Suppressor macrophage (primary cell): ENCODE measurements at places on chromosomes 5 and 9.
A peak's percentile ranks its signal among the peaks of the same experiment; 100 is the strongest.

GRCh38 chr9:8917956-8918739, 1118.6 kb upstream of the DMAC1 start:
- no peak for DNase-seq

DNA sequence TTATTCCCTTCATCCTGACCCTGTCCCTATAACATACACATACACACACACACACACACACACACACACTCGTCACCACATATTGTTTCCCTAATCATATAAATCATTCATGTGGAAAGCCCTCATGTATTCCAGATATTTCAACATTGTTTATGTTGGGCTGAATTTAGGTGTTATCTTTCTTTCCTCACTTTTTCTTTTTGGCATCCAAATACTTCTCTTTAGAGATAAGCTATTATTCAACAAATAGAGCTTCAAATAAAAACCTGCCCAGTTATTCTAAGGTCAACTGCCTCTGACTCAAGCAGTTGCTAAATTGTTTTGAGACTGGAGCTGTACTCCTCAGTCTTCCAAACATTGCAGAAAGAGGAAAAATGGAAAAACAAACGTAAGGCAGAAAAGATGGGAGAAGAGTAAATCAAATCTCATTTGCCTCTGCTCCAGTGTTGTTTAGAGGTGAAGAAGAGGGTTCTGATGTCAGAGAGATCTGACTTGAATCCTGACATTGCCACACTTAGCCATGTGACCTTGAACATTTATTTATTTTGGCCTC, 215.7 kb downstream of the GAS1 start:
- no peak for DNase-seq

DNA sequence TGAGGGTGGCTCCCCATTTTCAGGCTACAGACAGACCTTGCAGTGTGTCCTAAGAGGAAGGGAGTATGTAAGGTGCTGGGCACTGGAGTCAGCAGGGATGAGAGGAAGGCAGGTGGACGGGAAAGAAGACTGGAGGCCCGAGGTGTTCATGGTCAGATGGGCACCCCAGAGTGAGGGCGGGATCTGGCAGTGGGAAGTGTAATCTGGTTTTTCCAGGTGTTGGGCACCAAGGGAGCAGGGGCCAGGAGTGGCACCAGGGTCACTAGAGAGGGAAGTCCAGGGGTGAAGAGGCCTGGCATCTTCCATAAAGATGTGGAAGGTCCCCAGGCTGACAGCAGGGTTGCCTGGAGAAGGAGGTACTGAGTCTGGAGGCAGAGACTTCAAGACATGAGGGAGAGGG, 29.7 kb downstream of the PITX1 start:
- DNase-seq: no peak

DNA sequence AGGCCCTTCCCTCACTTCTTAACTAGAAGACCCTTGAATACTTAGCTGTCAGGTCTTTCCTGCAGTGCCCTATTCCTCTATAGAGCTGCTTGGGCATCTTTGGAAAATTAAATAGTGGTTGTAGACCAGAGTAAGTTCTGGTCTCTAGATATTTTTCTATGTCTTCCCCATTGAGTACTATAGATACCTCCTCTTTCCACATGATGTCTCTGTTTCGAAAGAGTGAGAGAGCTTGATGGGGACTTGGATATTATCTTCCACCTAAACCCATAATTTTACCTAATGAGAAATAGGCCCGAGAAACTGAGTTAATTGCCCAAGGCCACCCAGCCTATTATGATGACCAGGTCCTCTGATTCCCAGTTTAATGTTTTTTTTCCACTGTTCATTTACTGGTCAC, 40.2 kb downstream of the SPEF2 start:
- no peak for DNase-seq

GRCh38 chr5:37940931-37941623, 101.2 kb upstream of the GDNF start:
- no peak for DNase-seq

GRCh38 chr9:107942856-107943255, 453.3 kb upstream of the KLF4 start:
- peak; percentile 44 for DNase-seq

- no peak for DNase-seq
Observed at GRCh38 chr5:1017056-1017455, 8.5 kb downstream of the NKD2 start.

- DNase-seq: no peak
Observed at GRCh38 chr9:128629852-128630545, 26.6 kb downstream of the DYNC2I2 start.

- no peak for DNase-seq
Observed at GRCh38 chr9:69089491-69089890, 53.9 kb downstream of the FXN start.

DNA sequence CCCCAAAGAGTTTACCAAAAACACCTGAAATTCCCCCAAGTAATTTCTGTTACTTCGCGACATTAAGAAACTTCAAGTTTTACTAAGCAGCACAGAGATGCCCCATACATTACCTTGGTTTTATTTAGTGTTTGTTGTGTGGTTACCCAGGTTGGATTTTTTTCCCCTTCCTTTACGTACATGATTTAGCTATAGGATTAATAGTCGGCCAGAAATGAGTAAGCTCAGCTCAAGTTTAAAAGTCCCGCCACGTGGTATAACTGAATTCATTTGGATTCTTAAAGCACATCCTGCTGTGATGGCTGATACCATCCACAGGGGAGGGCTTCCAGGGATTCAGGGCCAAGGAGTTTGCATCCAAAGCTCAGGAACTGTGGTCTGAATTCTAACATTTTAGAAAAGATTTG, 75.9 kb downstream of the DAP start:
- no peak for DNase-seq

DNA sequence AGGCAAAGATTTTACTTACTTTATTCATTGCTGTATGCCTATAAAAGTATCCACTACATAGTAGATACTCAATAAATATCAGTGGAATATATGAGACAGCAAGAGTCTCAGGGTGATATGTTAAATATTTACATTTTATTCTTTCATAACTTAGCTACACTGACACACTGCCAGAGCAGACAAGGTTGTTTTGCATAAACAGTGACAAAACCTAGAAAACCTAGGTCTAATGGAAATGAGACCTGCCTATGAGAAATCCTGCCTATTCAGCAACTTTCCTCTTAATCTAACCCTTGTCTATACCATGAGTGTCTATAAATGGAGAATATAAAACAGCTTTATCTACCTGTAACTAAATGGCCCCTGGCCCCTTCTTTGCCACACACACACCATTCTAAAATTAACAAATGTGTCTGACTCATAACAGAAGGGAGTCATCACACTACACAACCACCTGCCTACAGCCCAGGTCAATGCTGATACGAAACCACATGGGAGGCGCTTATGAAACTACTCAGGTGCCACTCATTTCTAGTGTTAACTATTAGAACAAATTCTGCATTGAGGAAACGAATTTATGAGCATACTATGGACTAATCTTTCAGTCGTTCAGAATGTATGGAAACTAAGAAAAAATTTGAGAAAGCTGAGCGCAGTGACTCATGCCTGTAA, 60.3 kb downstream of the UBAP2 start:
- DNase-seq: no peak

DNA sequence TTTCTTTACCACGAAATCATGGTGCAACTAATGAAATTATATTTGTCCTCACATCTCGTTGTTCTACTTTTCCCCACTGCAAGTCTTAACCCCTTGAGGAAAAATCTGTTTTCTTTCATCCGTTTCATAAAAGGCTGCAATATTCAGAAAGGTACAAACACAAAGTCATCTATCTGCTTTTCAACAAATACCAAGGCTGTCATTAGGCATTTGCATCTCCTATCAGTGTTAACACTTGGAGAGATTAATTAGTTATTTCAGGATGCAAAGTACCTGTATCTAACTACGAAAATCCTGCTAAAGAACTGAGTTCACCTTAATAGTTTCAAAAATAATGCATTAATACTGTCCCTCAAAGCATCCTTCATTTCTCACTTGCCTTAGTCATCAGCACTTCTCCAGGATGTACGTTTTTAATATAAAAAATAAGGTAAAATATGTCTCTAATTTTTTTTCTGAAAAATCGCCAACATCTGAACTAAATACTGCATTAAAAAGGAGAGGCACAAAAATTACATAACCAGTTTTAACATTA, 1.8 kb downstream of the ARRDC3 start:
- DNase-seq: no peak
